ENCODE measurements at places on chromosomes 6 and 20. TPM values are rescaled to one million over a fixed set of nuclear protein-coding genes. Genes with fewer than 3 reads are reported as not detected.

- H3K4me3 ChIP-seq: no peak overlapping the region
- peaks cover 33% of the 10 kb centered on the region for H3K36me3 ChIP-seq
- no peak overlapping the region for H3K27ac ChIP-seq
- no peaks in the 10 kb centered on the region for H3K27me3 ChIP-seq
- peaks cover 2% of the 10 kb centered on the region for H3K4me1 ChIP-seq
Observed at GRCh38 chr6:17635568-17635967, 35.5 kb downstream of the FAM8A1 start.

DNA sequence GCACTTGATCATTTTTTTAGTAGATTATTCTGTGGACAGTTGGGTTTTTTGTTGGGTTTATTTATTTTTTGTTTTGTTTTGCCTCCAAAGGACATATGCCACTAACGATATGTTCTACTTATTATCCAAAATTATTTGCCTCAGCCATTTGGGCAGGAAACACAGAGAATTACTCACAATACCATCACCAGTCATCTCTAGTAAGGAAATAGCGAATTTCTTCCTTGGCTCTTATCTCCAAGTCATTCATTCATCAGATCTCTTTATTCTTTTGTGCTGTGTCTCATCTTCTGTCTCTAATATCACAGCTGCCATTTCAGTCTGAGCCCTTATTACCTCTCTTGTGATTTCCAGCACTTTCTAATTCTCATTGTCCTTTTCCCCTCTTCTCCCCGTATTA is 130.4 kb upstream of the SMLR1 start:
- no peaks in the 10 kb centered on the region for H3K4me1 ChIP-seq
- H3K27ac ChIP-seq: no peak overlapping the region
- no peaks in the 10 kb centered on the region for H3K36me3 ChIP-seq
- H3K4me3 ChIP-seq: no peak overlapping the region

GRCh38 chr6:73282871-73283270 is 19.9 kb upstream of the KHDC1 start:
- no peak overlapping the region for H3K27ac ChIP-seq
- DNase-seq: no peak
- H3K36me3 ChIP-seq: peaks cover 2% of the 10 kb centered on the region

GRCh38 chr20:44717986-44718385 is 2.8 kb downstream of the CCN5 start:
- peaks cover 8% of the 10 kb centered on the region for H3K27me3 ChIP-seq
- no peak overlapping the region for H3K4me3 ChIP-seq
- no peaks in the 10 kb centered on the region for H3K4me1 ChIP-seq
- no peak for DNase-seq
- no peak overlapping the region for H3K27ac ChIP-seq
- H3K36me3 ChIP-seq: no peaks in the 10 kb centered on the region

DNA sequence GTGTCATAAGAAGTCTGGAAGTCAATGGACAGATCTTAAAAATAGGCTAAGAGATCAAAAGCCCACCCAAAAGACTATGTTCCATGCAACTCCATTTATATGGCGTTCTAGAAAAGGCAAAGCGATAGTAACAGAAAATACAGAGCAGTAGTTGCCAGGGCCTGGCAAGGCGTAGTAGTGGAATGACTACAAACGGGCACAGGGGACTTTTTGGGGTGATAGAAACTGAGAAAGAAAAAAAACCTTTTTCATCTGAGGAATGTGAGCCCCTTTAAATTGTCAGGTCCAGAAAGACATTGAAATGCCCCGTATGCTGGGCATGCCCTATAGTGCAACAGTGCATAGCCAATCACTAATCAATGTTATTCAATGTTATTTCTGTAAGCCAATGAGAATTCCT is 47.2 kb upstream of the FAM50B start:
- no peaks in the 10 kb centered on the region for H3K36me3 ChIP-seq
- no peaks in the 10 kb centered on the region for H3K27me3 ChIP-seq
- DNase-seq: no peak
- no peak overlapping the region for H3K4me3 ChIP-seq
- H3K27ac ChIP-seq: no peak overlapping the region

GRCh38 chr6:1524040-1524480 is 85.7 kb upstream of the FOXC1 start:
- peak; percentile 34 for DNase-seq
- H3K4me1 ChIP-seq: peaks cover 8% of the 10 kb centered on the region
- H3K36me3 ChIP-seq: no peaks in the 10 kb centered on the region

- peaks cover 3% of the 10 kb centered on the region for H3K4me1 ChIP-seq
- H3K27me3 ChIP-seq: no peaks in the 10 kb centered on the region
- no peak overlapping the region for H3K4me3 ChIP-seq
- H3K27ac ChIP-seq: peak overlapping the region; percentile 35
- no peak for DNase-seq
Observed at GRCh38 chr6:113050979-113051378, 703.8 kb downstream of the RFPL4B start.

GRCh38 chr20:56517211-56517610 is 7.3 kb upstream of the FAM209A start:
- no peaks in the 10 kb centered on the region for H3K4me1 ChIP-seq
- H3K36me3 ChIP-seq: peaks cover 35% of the 10 kb centered on the region
- H3K27me3 ChIP-seq: no peaks in the 10 kb centered on the region
- no peak for DNase-seq
- H3K4me3 ChIP-seq: no peak overlapping the region
- no peak overlapping the region for H3K27ac ChIP-seq

- no peak overlapping the region for H3K27ac ChIP-seq
- no peak overlapping the region for H3K4me3 ChIP-seq
- no peaks in the 10 kb centered on the region for H3K36me3 ChIP-seq
- no peak for DNase-seq
Observed at GRCh38 chr20:24851346-24852019, 97.6 kb upstream of the CST7 start.

DNA sequence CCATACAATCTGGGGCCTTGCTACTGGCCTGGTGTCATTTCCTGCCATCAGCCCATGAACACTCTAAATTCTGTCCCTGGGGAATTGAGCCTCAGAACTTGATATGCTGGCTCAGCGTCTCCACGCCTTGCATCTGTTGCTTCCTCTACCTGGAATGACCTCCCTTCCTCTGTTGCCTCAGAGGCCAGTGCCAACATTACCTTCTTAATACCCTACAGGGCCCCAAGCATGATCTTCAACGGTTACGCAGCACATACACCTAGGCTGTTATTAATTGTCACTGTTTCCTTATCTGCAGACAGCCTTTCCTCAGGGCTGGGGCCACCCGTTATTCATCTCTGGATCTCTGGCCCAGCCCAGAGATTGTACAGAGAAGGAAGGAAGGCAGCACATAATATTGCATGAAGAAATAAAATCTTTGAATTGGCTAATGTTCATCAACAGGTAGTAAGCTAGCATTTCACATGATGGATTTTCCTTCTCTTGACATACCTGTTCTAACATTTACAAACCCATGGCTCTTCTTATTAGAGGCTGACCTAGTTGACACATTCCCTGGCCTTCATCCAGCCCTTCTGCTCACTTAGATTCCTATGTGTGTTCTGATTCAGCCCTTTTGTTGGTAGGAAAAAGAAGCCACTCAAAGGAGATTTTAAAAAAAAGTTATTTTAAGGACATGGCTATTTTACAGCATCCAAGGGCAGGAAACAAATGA is 8.4 kb upstream of the RNF182 start:
- peaks cover 7% of the 10 kb centered on the region for H3K4me1 ChIP-seq
- H3K27me3 ChIP-seq: peaks cover 28% of the 10 kb centered on the region
- H3K36me3 ChIP-seq: no peaks in the 10 kb centered on the region
- no peak overlapping the region for H3K4me3 ChIP-seq
- no peak for DNase-seq

DNA sequence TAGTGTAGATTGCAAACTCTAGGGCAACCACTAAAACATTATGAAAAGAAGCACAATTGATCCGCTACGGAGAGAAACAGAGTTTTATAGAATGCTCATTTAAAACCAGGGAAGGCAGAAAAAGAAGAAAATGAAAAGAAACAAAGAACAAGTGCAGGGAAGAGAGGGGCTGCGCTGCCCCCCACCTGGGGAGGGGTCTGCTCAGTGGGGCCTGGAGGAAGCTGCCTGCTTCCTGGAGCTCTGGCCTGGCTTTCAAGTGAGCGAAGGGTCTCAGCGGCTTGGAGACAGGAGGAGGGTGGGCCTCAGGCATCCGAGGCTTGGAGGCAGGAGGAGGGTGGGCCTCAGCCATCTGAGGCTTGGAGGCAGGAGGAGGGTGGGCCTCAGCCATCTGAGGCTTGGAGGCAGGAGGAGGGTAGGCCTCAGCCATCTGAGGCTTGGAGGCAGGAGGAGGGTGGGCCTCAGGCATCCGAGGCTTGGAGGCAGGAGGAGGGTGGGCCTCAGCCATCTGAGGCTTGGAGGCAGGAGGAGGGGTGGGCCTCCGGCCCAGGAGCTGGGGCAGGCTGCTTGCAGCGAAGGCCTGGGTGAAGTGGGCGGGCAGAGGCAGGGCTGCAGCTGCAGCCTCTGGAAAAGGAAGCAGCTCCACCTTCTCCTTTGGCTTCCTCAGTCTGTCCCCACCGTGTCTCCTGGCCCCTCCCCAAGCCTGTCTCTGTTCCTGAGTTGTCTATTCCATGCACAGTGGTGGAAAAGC is 406.3 kb downstream of the TAF4 start:
- no peak for DNase-seq
- no peaks in the 10 kb centered on the region for H3K4me1 ChIP-seq
- peaks cover 8% of the 10 kb centered on the region for H3K27me3 ChIP-seq
- H3K27ac ChIP-seq: no peak overlapping the region
- H3K36me3 ChIP-seq: no peaks in the 10 kb centered on the region
- H3K4me3 ChIP-seq: no peak overlapping the region

DNA sequence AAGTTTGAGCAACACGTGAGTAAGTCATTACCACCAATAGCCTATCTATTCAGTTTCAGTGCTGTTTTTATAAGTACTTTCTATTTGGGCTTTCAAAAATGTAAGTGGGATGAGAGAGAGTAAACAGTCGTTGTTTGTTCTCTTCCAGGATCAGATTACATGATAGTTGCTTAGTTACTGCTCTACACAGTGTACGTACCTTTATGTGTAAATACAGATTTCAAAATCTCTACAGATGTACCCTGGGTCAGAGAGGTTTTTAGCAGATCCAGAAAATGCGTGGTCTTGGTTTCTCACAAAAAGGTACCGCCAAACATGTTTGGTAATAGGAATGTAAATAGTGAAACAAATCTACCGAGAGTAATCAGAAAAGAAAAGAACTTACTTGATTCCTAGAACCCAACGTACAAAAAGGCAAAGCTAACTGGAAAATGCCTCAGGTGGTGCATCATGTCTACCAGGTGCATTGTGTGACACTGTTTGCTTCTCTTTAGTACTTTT is 421.1 kb downstream of the BCKDHB start:
- no peak overlapping the region for H3K4me3 ChIP-seq
- no peaks in the 10 kb centered on the region for H3K36me3 ChIP-seq
- peaks cover 23% of the 10 kb centered on the region for H3K4me1 ChIP-seq
- H3K27me3 ChIP-seq: no peaks in the 10 kb centered on the region
- no peak for DNase-seq

GRCh38 chr6:93751969-93752368 is 332.6 kb upstream of the EPHA7 start:
- H3K4me3 ChIP-seq: no peak overlapping the region
- peaks cover 2% of the 10 kb centered on the region for H3K4me1 ChIP-seq
- H3K27me3 ChIP-seq: no peaks in the 10 kb centered on the region
- peak overlapping the region; percentile 22 for H3K27ac ChIP-seq

DNA sequence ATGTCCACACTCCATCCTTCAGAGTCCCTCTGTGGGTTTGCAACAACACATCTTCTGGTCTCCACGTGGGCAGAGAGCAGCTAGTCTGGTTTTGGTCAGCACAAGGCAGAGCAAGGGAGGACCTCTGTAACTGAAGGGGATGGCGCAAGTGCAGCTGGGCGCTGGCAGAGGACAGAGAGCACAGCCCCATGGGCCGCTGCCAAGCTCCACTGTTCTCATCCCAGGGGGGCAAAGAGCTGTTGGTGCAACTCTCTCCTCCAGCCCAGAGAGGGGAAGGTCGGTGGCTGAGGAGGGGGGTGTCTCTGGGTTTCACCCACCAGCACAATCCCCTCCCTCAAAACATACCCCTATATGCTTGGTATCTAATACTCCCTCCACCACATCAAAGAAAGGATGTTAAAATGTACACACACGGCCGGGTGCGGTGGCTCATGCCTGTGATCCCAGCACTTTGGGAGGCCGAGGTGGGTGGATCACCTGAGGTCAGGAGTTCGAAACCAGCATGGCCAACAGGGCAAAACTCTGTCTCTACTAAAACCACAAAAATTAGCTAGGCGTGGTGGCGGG is 9.1 kb downstream of the ATP9A start:
- H3K27ac ChIP-seq: peak overlapping the region; percentile 73
- H3K36me3 ChIP-seq: peaks cover 19% of the 10 kb centered on the region
- no peaks in the 10 kb centered on the region for H3K27me3 ChIP-seq
- peaks cover 11% of the 10 kb centered on the region for H3K4me1 ChIP-seq
- no peak overlapping the region for H3K4me3 ChIP-seq
- DNase-seq: no peak

GRCh38 chr6:108782179-108783041 is 65.8 kb upstream of the ARMC2 start:
- H3K4me3 ChIP-seq: peak overlapping the region; percentile 81
- peaks cover 30% of the 10 kb centered on the region for H3K27me3 ChIP-seq
- peak; percentile 57 for DNase-seq
- H3K4me1 ChIP-seq: peaks cover 7% of the 10 kb centered on the region
- no peaks in the 10 kb centered on the region for H3K36me3 ChIP-seq
- peak overlapping the region; percentile 46 for H3K27ac ChIP-seq

DNA sequence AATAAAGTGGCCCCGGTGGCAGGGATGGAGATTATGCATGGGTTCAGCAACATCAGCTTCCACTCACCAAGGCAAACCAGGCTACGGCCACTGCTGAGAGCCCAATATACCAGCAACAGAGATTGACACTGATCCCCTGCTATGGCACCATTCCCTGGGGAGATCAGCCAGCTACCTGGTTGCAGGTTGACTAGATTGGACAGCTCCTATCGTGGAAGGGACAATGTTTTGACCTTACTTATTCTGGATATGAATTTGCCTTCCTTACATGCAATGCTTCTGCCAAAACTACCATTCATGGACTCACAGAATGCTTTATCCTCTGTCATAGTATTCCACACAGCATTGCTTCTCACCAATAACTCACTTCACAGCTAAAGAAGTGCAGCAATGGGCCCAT is 174.8 kb upstream of the TNFAIP3 start:
- H3K4me3 ChIP-seq: no peak overlapping the region
- H3K27ac ChIP-seq: no peak overlapping the region
- DNase-seq: no peak
- H3K27me3 ChIP-seq: no peaks in the 10 kb centered on the region
- peaks cover 24% of the 10 kb centered on the region for H3K4me1 ChIP-seq

GRCh38 chr20:19672498-19672897 is 85.6 kb upstream of the RIN2 start:
- DNase-seq: no peak
- H3K27ac ChIP-seq: no peak overlapping the region
- H3K27me3 ChIP-seq: peaks cover 3% of the 10 kb centered on the region
- peaks cover 1% of the 10 kb centered on the region for H3K36me3 ChIP-seq

KHDC1L gene
- not detected for total RNA-seq

FAM229B gene
- total RNA-seq: 22.1 TPM

CASP8AP2 gene
- total RNA-seq: 31.4 TPM

HAO1 gene
- not detected for total RNA-seq

FHL5 gene
- total RNA-seq: not detected

RBM24 gene
- 1.5 TPM for total RNA-seq

METTL24 gene
- total RNA-seq: 10.0 TPM

EPPIN gene
- total RNA-seq: not detected

Measured in progenitor cell of endocrine pancreas (in vitro differentiated cells).